Diencephalon (tissue), 1 donor: ENCODE measurements at places on chromosomes 1 and 21. TPM values are rescaled to one million over a fixed set of nuclear protein-coding genes. Genes with fewer than 3 reads are reported as not detected.

FAAH gene
- total RNA-seq = 26.8 TPM

LIPI gene
- total RNA-seq = not detected

HSD3B1 gene
- not detected for total RNA-seq

CREB3L4 gene
- 6.9 TPM for total RNA-seq

SYT11 gene
- total RNA-seq = 260 TPM

UBASH3A gene
- not detected for total RNA-seq

MXRA8 gene
- 11.5 TPM for total RNA-seq

SORT1 gene
- 73.8 TPM for total RNA-seq

GBP5 gene
- 0.23 TPM for total RNA-seq

CTSE gene
- total RNA-seq = not detected

AMY1B gene
- total RNA-seq = not detected

ANGPTL3 gene
- total RNA-seq = not detected

SMIM1 gene
- total RNA-seq = 0.92 TPM

TSTD1 gene
- 52.1 TPM for total RNA-seq

BATF3 gene
- total RNA-seq = 7.4 TPM

MAP3K21 gene
- total RNA-seq = 8.1 TPM

CD1B gene
- total RNA-seq = not detected

ARHGAP30 gene
- 1.6 TPM for total RNA-seq

AUNIP gene
- total RNA-seq = 2.3 TPM

CR2 gene
- not detected for total RNA-seq

ETV3L gene
- total RNA-seq = 0.23 TPM

PRELP gene
- 0.23 TPM for total RNA-seq

LRRIQ3 gene
- total RNA-seq = 2.5 TPM

FHAD1 gene
- 6.5 TPM for total RNA-seq

ARHGEF2 gene
- total RNA-seq = 71.5 TPM

LPAR3 gene
- 0.46 TPM for total RNA-seq

BTG3 gene
- total RNA-seq = 27.0 TPM

RASAL2 gene
- 51.0 TPM for total RNA-seq

MAP10 gene
- total RNA-seq = 8.1 TPM

ATAD3B gene
- 9.9 TPM for total RNA-seq

SPRR2E gene
- total RNA-seq = not detected

C1orf115 gene
- 9.7 TPM for total RNA-seq

SPRR1B gene
- not detected for total RNA-seq
